ENCODE measurements at places on chromosomes 5 and 9.

DNA sequence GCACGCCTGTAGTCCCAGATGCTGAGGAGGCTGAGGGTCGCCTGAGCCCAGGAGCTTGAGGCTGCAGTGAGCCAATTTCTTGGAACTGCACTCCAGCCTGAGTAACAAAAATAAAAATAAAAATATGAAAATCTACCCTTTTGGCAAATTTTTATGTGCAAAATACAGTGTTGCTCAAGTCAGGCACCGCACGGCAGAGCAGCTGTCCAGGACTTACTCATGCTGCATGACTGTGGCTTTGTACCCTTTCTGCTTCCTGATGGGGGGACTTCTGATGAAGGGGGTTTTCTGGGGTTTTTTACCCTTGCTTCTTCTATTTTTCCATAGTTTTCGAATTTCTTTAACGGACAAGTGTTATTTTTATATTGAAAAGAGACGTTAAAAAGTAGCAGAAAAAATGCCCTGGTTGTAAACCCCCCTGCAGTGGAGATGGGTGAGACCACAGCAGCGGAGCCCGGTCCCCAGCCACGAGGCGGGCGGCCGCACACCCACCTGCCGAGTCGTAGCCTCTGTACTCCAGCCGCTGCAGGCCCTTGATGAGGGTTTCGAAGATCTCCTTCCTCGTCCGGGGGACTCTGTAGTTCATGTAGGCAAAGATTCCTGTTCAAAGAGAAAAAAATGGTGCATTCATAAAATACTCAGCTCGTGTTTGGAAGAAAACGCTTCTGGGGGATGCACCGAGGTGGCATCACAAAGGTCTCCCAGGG lies 15.0 kb downstream of the GFPT2 start:
- H3K4me1 ChIP-seq, result peaks cover 21% of the 10 kb centered on the region
- H3K27me3 ChIP-seq, result no peaks in the 10 kb centered on the region
- peaks cover 60% of the 10 kb centered on the region for H3K36me3 ChIP-seq
- no peak for DNase-seq
- no peak overlapping the region for H3K4me3 ChIP-seq

- H3K4me3 ChIP-seq, result no peak overlapping the region
- peaks cover 22% of the 10 kb centered on the region for H3K4me1 ChIP-seq
- DNase-seq, result no peak
- H3K27me3 ChIP-seq, result no peaks in the 10 kb centered on the region
- peaks cover 10% of the 10 kb centered on the region for H3K36me3 ChIP-seq
- H3K27ac ChIP-seq, result peak overlapping the region; percentile 86
Observed at GRCh38 chr9:3508078-3508431, 17.7 kb downstream of the RFX3 start.

DNA sequence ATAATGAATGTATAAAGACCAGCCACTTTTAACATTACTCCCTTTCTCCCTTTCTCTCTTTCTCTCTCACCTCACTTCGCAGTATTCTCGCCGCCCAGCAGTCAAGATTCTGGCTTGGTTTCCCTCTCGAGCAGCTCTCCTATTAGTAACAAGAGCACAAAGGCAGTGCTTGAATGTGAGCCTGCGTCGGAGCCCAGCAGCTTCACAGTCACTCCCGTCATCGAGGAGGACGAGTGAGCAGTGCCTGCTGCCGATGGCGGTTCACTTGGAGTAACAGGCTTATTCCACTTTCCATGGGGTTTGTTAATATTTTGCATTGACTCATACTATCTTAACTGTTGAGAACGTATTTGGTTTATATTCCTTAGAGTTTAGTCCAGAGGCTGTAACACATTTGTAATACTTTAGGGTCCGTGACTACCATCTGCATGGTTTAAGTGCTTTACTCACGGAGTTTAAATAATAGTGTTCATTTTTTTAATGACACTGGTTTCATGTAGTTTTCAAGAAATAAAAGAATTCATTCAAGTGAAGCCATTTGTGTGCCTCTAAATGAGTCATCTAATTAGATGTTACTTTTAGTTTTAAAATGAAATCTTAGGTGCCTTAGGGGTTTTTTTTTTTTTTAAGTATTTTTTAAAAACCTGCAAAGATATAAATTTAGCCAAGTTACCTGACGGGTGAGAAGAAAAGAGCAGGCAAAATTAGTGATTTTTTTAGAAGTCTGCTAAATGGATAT lies 8.4 kb upstream of the DMRT3 start:
- peak overlapping the region; percentile 81 for H3K4me3 ChIP-seq
- peak; percentile 44 for DNase-seq
- peak overlapping the region; percentile 6 for H3K27ac ChIP-seq

DNA sequence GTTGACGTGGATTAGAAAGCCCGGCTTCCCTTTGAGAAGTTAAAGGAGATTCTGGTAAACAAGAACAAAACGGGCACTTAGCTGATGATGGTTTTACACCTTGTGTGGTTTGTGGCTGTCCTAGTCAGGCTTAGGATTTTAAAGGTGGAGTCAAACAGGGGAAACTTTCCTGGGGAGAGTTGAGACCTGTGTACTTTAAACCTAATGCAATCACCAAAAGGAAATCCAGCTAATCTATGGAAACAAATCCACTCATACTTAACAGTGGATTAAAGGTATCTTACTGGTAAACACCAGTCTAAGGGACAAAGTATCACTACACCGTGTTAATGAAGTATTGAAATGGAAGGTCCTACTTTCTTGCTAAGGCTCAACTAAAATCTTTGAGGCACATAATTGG lies 150.3 kb upstream of the PCA3 start:
- no peak for DNase-seq
- peaks cover 50% of the 10 kb centered on the region for H3K4me1 ChIP-seq
- H3K36me3 ChIP-seq, result peaks cover 5% of the 10 kb centered on the region
- H3K27ac ChIP-seq, result no peak overlapping the region

- DNase-seq, result peak; percentile 69
- peaks cover 28% of the 10 kb centered on the region for H3K36me3 ChIP-seq
- H3K27ac ChIP-seq, result peak overlapping the region; percentile 82
- peaks cover 69% of the 10 kb centered on the region for H3K4me1 ChIP-seq
Observed at GRCh38 chr9:123373946-123374345, 17.9 kb downstream of the CRB2 start.

- peaks cover 7% of the 10 kb centered on the region for H3K4me1 ChIP-seq
- H3K27me3 ChIP-seq, result no peaks in the 10 kb centered on the region
- no peak overlapping the region for H3K27ac ChIP-seq
- DNase-seq, result no peak
- H3K36me3 ChIP-seq, result peaks cover 12% of the 10 kb centered on the region
- H3K4me3 ChIP-seq, result no peak overlapping the region
Observed at GRCh38 chr5:148372893-148373292, 10.9 kb upstream of the FBXO38 start.

DNA sequence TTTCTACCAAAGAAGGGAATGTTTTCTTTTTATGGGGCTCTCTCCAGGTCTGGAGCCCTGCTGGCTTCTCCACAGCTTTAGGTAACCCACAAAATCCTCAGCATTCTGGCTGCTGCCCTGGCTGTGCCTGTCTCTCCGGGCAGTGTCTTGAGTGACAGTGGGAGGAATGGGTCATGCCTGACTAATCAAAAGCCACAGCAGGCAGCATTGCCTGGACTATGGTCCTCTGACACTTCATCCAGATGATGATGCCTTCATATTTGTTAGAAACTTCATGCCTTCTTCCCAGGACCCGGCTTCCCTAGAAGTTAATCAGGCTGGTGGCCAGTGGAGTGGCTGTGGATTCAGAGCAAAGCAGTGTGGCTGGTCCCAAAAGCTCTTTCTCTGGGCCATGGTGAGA lies 32.2 kb upstream of the TGFBI start:
- no peak overlapping the region for H3K4me3 ChIP-seq
- no peak overlapping the region for H3K27ac ChIP-seq
- DNase-seq, result no peak
- no peaks in the 10 kb centered on the region for H3K36me3 ChIP-seq
- H3K4me1 ChIP-seq, result peaks cover 63% of the 10 kb centered on the region

GRCh38 chr5:122430319-122430586 lies 118.2 kb downstream of the SNCAIP start:
- no peaks in the 10 kb centered on the region for H3K27me3 ChIP-seq
- H3K27ac ChIP-seq, result no peak overlapping the region
- no peak overlapping the region for H3K4me3 ChIP-seq
- DNase-seq, result no peak
- H3K4me1 ChIP-seq, result no peaks in the 10 kb centered on the region

DNA sequence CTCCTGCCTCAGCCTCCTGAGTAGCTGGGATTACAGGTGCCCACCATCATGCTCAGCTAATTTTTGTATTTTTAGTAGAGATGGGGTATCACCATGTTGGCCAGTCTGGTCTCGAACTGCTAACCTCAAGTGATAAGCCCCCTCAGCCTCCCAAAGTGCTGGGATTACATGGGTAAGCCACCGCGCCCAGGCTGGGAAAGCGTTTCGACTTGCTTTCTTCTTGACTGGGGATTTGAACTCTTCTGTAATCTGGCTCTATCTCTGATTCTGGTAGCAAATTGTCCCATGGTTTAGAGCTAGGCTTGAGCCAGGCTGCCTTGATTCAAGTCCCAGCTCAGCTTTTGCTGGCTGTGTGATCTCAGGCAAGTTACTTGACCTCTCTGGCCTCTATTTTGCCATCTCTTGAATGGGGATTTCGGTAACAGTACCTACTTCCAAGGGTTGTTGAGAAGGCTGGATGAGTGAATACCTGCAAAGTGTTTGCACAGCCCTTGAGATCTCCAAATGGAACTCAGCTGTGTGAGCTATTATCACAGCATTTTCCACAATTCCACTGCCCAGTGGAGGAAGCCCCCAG lies 20.5 kb upstream of the MVB12B start:
- H3K36me3 ChIP-seq, result no peaks in the 10 kb centered on the region
- no peak overlapping the region for H3K4me3 ChIP-seq
- H3K27me3 ChIP-seq, result no peaks in the 10 kb centered on the region
- DNase-seq, result no peak

DNA sequence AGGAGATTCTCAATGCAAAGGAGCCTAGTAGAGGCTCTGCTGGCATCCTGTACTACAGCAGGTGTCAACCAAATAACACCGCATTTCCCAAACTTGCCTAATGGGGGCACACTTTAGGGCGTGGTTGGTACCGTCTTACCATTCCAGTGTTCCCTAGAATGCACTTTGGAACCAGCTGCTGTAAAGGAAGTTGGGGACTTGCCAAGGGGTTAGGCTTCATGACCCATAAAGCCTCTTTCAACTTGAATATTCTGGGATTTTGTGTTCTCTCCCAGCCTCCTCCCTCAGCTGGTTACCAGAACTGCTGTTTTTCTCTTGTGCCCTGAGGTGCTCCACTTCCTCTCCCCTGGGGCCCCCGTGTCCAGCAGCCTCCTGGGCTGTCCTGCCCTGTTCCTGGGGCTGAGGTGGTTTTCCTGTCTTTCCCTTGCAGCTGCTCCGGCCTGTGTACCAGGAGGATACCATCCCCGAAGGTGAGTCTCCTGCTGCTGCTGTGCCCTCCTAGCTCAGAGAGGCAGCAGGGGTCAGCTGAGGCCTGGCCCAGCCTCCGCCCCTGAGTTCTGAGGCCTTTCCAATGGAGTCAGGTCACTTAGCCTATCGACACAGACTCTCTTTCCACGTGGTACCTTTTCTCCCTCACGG lies 44.7 kb downstream of the RGS3 start:
- H3K27me3 ChIP-seq, result peaks cover 20% of the 10 kb centered on the region
- peaks cover 67% of the 10 kb centered on the region for H3K4me1 ChIP-seq
- no peak overlapping the region for H3K4me3 ChIP-seq
- H3K36me3 ChIP-seq, result peaks cover 5% of the 10 kb centered on the region
- DNase-seq, result no peak
- H3K27ac ChIP-seq, result no peak overlapping the region

GRCh38 chr5:178430186-178431062 lies 159.8 kb downstream of the COL23A1 start:
- peak overlapping the region; percentile 82 for H3K27ac ChIP-seq
- H3K4me3 ChIP-seq, result no peak overlapping the region
- no peaks in the 10 kb centered on the region for H3K36me3 ChIP-seq
- peaks cover 18% of the 10 kb centered on the region for H3K27me3 ChIP-seq

GRCh38 chr9:21031091-21031807 lies at the start of gene HACD4:
Gene HACD4 (minus strand): TSS chr9:21031640. CDS start chr9:21031590, 50 bp downstream.
- no peak within 1 kb of the TSS for H3K27ac ChIP-seq
- peaks cover 7% of the 10 kb centered on the region for H3K27me3 ChIP-seq
- peak; percentile 72 for DNase-seq
- H3K4me1 ChIP-seq, result no peaks in the 10 kb centered on the region
- H3K4me3 ChIP-seq, result peak within 1 kb of the TSS; percentile 68

DNA sequence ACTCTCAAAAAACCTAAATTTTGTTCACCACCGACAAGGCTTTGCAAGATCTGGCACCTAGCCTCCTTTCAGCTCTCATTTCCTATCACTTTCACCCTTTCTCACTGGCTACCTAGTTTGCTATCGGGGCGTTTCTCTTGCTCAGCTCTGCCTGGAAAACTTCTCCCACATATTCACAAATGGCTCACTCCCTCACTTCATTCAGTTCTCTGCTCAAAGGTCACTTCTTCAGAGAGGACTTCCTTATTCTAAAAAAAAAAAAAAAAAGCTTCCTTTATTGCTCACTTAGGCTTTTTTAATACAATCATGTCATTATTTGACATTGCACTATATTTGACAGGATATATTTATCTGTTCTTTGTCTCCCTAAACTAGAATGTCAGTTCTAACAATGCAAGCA lies 2.1 kb upstream of the SLC25A46 start:
- peaks cover 10% of the 10 kb centered on the region for H3K36me3 ChIP-seq
- H3K27ac ChIP-seq, result no peak overlapping the region
- H3K4me3 ChIP-seq, result no peak overlapping the region
- peaks cover 28% of the 10 kb centered on the region for H3K4me1 ChIP-seq

DNA sequence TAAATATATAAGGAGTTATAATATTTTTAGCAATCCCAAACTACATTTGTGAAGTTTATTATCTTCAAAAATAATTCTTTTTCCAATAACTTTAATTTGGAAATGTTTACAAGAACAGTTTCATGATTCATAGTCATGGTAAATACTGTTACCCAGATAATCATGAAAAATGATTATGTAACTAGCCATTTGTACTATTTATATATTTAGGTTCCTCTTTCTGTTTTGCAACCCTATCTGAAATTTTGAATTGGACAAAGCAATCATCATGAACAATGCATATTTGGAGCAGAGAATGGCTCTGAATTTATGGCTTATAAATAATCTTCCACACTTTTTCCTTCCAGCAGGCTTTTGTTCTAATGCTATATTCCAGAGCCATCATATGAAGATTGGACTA lies 499.7 kb downstream of the SLCO4C1 start:
- H3K4me3 ChIP-seq, result no peak overlapping the region
- no peak overlapping the region for H3K27ac ChIP-seq
- H3K36me3 ChIP-seq, result no peaks in the 10 kb centered on the region
- DNase-seq, result no peak

DNA sequence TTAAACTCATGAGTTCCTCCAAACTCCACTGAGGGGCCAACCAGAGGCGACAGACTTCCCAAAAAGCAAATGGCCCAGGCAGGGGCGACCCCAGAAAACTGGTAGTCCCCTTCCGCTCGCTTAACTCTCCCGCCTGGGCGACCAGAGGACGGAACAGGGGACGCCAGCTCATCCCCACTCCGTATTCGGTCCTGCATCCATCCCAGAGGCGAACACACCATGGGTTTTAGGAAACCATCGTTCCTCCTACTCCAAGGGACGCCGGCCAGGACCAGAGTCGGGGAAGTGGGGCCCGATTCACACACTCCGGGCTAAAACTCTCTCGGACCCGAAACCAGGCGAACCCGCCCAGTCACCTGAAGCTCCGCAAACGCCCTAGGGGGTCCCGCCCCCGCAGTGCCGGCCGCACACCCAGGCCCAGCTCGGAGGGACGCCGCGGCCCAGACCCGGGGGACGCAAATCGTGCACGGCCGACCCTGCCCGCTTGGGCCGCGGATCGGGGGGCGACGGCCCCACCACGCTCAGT lies 478 bp downstream of the TEX10 start:
- peaks cover 59% of the 10 kb centered on the region for H3K36me3 ChIP-seq
- peak overlapping the region; percentile 94 for H3K4me3 ChIP-seq
- DNase-seq, result no peak
- H3K27ac ChIP-seq, result peak overlapping the region; percentile 92
- peaks cover 3% of the 10 kb centered on the region for H3K27me3 ChIP-seq
- peaks cover 50% of the 10 kb centered on the region for H3K4me1 ChIP-seq

GRCh38 chr5:163821142-163821541 lies 315.7 kb downstream of the MAT2B start:
- no peak overlapping the region for H3K4me3 ChIP-seq
- no peaks in the 10 kb centered on the region for H3K36me3 ChIP-seq
- DNase-seq, result no peak
- H3K27me3 ChIP-seq, result peaks cover 4% of the 10 kb centered on the region
